AG08396 (cell line): ENCODE measurements at places on chromosomes 2 and 18.
A peak's percentile ranks its signal among the peaks of the same experiment; 100 is the strongest.

GRCh38 chr2:101330253-101330933 lies 21.9 kb upstream of the RNF149 start:
- DNase-seq: no peak

GRCh38 chr2:43729491-43730174 lies 44.2 kb upstream of the DYNC2LI1 start:
- DNase-seq: no peak

- no peak for DNase-seq
Observed at GRCh38 chr2:38245114-38245641, 131.9 kb downstream of the ATL2 start.

DNA sequence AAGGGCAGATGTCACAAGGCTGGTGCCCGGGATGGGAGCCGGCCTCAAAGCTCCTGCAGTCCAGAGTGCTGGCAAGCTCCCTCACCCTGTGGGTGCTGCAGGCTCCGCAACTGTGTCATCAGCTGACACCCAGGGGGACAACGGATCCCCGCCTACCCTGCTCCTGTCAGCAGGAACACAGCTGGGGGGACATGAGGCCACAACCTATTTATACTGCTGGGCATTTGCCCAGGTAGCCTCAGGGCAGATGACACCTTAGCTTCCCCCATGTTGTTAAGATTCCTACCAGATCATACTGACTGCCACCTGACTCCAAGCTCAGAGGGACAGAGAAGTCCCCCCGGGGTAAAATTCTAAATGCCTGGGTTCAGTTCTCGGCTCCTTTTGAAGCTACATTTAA lies 1.2 kb downstream of the ANKRD23 start:
- no peak for DNase-seq

DNA sequence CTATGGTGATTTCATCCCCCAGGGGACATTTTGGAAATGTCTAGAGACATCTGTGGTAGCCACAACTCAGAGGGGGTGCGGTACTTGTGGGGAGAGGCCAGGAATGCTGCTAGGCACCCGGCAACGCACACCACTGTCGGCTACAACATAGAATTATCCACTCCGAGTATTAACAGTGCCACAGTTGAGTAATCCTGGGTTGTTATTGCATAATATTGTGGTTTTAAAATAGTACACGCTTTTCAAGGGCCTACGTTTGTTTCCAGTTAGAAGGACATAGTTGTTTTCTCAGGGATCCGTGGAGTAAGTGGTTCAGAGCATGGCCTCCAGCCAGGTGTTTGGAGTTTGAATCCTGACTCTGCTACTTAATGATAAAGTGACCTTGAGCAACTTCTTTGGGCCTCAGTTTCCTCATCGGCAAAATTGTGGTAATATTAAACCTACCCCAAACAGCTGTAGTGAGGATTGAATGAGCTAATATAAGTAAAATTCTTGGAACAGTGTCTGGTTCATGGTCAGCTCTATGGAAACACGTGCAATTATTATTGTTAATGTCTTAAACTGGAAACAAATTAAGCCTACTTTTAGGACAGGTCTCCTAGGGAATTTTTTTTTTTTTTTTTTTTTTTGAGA lies 24.5 kb downstream of the CYP27A1 start:
- peak; percentile 87 for DNase-seq

- no peak for DNase-seq
Observed at GRCh38 chr18:26863921-26864497, 1.5 kb downstream of the AQP4 start.

- DNase-seq: no peak
Observed at GRCh38 chr2:61995515-61995914, 90.0 kb downstream of the COMMD1 start.

DNA sequence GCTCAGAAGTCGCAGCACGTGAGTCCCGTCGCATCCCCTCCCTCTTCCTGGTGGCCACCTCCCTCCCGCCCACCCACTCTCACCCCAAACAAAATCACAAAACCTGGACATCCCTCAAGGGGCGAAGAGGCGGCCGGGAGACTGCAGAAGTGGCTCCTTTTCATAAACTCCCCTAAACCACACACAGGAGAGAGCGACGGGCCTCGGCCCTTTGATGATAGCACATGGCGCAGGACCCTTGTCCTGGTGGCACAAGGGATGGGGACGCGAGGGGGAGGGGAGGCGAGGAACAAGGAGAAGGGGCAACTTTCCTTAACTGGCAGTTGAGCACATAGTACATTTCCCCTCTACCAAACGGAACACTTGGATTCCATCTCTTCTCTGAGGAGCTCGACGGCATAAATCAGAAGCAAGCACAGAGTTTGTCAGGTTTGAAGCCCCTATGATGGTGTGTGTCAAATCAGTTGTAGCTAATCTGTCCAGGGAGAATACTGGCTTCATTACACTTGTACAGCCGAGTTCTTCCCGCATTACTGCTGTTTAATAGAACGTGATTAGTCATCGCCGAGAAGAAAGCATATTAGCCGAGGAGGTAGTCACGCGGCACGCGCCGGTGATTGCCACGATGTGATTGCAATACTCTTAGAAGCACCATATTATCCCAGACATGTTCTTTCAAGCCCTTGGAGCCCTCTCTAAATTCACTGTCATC lies 43.8 kb downstream of the GBX2 start:
- peak; percentile 45 for DNase-seq

DNA sequence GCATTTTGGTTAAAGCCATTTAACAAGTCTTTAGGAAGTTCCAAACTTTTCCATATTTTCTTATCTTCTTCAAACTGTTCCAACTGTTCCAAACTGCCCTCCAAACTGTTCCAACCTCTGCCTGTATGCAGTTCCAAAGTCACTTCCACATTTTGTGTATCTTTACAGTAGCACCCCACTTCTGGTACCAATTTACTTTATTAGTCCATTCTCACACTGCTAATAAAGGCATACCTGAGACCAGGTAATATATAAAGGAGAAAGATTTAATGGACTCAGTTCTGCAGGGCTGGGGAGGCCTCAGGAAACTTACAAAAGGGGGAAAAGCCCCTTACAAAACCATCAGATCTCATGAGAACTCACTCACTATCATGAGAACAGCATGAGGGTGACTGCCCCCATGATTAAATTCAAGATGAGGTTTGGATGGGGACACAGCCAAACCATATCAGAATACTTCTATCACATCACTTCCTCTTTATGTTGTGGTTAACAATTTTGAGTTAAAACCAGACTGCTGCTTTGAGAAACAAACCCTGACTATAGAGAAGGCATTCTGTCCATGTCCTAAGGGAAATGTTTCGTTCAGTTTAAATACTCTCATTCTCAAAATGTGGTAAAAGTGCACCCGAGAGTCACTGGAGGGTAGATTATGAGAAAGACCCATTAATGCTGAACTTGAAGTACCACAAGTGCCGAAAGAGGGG lies 11.0 kb downstream of the IL18R1 start:
- no peak for DNase-seq

DNA sequence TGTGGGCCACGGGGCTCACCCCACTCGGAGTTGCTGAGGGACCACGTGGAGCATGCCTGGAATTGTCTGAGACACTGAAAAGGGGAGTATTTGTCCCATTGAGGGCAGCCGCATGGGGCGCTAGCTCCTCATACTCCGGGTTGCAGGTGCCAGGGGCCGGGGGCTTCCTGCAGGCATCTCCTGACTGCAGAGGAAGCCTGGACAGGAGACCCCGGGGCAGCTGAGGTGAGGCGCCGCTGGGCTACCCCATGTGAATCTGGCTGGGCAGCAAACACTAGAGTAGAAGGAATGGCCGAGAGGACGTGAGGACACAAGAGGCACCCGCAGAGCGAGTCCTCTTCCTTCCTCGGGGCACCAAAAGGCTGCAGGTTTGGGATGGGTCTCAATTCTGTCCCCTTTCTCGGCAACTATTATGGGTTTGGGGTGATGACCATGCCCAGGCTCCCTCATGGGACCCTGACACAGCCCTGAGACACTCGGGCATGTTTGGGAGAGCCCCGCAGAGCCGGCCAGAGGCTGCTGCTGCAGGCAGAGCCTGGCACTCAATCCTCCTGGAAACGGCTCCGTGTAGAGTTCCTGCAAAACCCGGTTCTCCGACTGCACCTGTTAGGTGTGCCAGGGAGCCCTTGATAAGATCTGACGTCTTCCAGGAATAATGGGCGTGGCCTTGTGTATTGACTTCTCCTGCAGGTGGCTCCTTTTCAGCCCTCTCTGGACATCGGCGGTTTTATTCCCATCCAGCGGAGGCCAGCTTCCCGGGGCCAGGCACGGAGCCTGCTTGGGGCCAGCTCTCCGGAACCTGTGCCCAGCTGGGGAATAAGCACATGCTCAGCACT lies 77.0 kb downstream of the CTIF start:
- DNase-seq: no peak

- no peak for DNase-seq
Observed at GRCh38 chr2:175872005-175872348, 130.1 kb downstream of the LNPK start.

DNA sequence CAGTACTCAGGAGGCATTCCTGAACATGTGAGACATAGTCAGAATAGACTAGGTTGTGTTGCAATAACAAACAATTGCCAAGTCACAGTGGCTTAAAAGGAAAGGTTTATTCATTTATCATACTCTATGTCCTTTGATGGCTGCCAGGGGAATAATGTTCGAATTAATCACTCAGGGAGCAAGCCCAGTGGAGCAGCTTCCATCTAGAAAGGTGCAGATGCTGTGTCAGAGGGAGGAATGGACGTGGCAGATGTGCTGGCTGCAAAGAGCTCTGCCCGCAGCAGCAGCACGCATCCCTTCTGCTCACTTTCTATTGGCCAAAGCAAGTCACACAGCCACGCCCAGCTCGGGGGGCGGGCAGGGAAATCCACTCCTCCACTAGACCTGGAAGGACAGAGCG lies 105.9 kb upstream of the AQP4 start:
- no peak for DNase-seq

DNA sequence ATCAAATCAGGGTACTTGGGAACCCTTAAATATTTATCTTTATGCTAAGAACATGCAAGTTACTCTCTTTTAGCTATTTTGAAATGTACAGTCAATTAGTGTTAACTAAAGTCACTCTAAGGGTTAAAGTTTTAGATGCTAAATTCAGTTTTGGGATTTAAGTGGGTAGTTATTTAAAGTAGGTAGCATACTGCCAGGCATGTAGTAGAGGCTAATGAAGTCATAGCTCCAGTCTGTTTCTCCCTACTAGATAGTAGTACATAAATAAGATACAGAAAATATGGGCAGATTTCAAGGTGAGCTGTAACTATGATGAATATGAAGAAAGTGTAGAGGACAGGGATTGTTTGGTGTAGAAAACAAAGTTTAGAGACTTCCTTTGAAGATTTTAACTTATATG lies 7.5 kb downstream of the RAB3GAP1 start:
- no peak for DNase-seq

GRCh38 chr2:75403991-75404428 lies 156.7 kb downstream of the EVA1A start:
- DNase-seq: peak; percentile 47

DNA sequence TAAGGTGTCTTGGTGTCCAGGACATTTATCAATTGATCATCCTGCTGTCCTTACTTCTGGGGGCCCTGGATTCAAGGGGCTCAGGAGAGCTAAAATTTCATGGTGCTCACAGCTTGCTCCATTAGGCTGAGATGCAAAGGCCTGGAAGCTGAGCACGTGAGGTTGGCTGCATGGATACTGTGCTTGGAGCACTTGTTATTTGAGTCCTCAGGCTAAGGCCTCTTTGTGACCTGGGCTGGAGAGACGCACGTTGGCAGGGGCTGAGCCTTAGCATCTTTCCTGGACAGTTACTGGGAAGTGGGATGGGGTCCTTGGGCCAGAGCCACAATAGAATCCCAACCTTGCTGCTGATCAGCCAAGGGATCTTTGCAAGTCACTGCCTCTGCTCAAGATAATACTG lies 151.2 kb upstream of the HS6ST1 start:
- DNase-seq: no peak

- no peak for DNase-seq
Observed at GRCh38 chr18:61154866-61155265, 178.4 kb upstream of the CDH20 start.

- no peak for DNase-seq
Observed at GRCh38 chr18:51227660-51228059, 30.2 kb upstream of the MEX3C start.

GRCh38 chr2:225070811-225071210 lies 28.5 kb upstream of the DOCK10 start:
- DNase-seq: no peak

- no peak for DNase-seq
Observed at GRCh38 chr18:79610461-79611039, 69.1 kb upstream of the CTDP1 start.

DNA sequence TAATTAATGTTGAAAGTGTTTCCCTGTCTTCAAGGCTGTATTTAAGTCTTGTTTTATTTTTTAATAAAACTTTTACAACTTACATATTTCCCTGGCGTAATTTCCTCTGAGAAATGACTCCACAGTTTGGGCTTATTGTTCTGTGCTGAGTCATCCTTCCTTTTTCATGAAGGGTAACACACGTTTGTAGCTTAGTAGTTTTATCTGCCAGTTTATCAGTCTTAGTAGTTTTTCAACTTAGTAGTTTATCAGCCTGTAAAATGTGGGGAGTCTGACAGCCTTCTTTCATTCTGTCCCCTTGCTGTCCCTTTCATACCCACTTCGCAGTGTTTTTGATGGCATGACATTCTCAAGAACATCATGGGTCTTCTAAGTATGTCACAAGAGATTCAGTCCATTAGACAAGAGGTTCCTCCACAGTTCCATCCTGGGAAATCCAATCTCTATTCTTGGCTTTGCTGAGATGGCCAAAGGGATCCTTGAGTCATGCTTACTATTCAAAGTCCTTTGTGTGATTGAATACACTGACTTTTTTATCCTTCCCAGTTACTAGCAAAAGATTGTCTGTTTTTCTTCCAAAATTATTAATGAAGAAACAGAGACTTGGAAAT lies 60.0 kb upstream of the SGPP2 start:
- no peak for DNase-seq

DNA sequence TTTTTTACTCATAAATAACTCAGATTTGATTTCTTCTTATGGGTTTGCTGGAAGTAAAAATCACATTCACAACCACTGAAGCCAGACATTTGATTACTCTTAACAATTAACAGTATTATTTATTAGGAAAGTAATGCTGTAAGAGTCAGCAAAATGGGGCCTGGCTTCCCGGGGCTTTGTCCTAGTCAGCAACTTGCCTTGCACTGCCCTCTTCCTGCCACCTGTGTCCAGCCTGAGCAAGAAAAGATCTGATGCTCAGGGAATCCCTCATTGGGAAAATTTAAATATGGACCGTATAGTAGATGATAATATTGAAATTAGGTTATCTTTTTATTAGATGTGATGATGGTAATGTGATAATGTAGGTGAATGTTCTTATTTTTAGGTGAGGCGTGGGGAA lies 30.8 kb upstream of the ACYP2 start:
- no peak for DNase-seq

DNA sequence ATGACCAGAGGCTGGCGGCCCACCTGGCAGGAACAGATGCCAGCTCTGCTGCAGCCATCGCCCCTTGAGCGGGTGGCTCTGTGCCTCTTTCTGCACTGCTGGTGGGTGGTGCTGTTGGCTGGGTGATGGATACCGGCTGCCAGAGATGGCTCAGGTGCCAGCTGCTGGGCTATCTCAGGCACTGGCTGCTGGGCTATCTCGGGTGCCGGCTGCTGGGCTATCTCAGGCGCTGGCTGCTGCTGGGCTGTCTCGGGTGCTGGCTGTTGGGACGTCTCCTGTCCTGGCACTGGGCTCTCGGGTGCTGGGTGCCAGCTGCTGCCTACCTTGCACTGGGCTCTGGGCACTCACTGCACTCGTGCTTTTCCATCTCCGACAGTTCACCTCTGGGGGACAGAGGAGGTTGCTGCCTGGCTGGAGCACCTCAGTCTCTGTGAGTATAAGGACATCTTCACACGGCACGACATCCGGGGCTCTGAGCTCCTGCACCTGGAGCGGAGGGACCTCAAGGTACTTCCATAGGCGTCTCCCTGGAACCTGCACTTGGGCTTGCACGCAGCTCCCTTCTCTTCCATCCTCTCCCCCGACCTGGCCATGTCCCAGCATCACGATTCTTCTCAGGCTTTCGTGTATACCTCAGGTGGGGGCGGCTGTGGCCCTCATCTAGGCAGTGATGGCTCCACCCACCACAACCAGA lies 98.4 kb downstream of the USP40 start:
- no peak for DNase-seq
